Stimulated activated CD4-positive, alpha-beta T cell treated with anti-CD3 and anti-CD28 coated beads, Interleukin-1b, Interleukin-23, amount 100 ng/mL, for 1 hour (primary cell): ENCODE measurements at places on chromosomes 13 and 19.

GRCh38 chr13:78015782-78016181 lies 97.2 kb upstream of the EDNRB start:
- DNase-seq, result no peak

GRCh38 chr13:110640591-110641029 lies 25.3 kb downstream of the NAXD start:
- no peak for DNase-seq

- DNase-seq, result no peak
These were observed 4.0 kb downstream of the PTBP1 start for GRCh38 chr19:801030-801860.

DNA sequence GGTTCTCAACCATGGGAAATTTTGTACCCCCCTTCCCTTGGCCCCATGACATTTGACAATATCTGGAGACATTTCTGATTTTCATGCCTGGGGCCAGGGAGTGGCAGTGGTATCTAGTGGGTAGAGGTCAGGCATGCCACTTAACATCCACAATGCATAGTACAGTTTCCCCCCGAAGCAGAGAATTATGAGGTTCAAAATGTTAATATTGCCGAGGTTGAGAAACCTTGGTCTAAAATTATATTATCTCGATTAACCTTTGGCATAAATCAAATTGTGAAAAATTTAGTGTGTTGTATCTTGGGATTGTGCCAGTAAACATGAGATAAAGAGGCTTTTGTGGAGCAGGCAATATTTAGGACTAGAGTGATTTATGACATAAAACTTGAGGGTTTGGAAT lies 147.9 kb downstream of the LMO7 start:
- DNase-seq, result no peak

- no peak for DNase-seq
These were observed 604.0 kb upstream of the SLITRK6 start for GRCh38 chr13:86403181-86403580.

DNA sequence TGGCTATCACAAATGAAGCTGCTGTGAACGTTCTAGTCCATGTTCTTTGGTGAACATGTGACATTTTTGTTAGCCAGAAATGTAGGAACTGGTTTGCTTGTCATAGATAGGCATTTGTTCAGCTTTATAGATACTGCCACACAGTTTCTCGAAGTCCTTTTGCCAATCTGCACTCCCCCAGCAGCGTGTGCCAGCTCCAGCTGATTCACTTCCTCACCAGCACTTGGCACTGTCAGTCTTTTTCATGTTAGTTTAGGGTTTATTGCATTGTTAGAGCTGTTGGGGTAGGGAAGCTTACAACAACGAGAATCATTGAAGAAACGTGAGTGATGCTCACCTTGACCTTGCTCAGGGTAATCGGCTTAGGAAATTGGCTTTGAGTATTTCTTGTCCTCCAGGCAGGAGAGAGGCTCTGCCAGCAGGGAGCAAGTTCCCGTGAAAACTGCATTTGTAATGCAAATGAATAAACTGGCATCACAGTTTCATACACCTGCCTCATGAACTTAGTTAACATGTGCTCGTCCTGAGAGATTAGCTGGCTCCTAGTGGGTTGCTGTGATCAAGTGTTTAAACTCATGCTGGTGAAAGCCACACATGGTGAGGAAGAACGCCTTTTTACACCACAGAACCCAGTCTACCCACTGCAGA lies 83.9 kb downstream of the ING1 start:
- no peak for DNase-seq

DNA sequence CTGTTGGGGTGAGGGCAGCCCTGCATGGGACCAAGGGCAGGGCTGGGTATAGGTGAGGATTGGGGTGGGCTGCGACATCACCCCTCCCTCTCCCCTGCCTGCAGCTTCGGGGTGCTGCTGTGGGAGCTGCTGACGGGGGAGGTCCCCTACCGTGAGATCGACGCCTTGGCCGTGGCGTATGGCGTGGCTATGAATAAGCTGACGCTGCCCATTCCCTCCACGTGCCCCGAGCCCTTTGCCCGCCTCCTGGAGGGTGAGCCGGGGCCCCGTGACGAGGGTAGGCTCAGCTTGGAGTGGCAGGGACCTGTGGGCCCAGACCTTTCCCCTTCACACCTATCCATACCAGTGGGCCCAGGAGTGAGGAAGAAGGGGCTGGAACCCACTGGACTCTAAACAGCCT lies 13.2 kb downstream of the MAP3K10 start:
- DNase-seq, result no peak

DNA sequence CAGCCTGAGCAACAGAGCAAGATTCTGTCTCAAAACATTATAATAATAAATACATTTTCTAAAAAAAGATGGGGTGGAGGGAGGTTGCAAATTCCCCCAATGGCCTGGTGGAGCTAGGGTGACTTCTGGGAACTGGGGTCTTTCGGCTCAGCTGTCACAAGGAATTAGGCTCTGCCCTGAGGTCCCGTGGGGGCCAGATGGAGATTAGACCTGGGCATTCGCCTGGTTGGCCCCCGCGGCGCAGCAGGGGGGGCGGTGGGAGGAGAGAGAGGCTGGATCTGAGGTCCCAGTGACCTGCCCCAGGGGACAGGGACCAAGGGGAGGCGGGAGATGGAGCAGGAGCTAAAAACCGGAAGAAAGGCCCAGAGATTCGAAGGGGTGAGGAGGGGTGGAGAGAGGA lies 14.8 kb downstream of the FUT6 start:
- DNase-seq, result no peak

DNA sequence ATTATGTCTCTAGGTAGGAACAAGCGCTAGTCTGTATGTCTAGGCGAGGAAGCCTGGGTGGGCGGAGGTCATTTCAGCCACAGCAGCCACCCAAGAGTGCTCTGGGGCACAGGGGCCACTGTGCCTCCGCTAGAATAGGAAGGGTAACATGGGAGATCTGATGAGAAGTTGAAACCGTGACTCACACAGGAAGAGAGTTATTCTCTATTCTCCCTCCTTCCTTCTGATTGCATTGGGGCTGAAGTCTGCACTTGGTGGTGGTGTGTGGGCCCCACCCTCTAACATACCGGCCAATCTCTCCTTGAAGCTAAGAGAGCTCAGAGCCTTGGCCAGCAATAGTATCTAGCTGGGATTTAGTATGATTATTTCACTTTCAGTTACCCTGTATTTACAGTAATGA lies 20.3 kb upstream of the GGACT start:
- DNase-seq, result no peak

GRCh38 chr19:31444931-31445330 lies 95.7 kb upstream of the TSHZ3 start:
- DNase-seq, result no peak

DNA sequence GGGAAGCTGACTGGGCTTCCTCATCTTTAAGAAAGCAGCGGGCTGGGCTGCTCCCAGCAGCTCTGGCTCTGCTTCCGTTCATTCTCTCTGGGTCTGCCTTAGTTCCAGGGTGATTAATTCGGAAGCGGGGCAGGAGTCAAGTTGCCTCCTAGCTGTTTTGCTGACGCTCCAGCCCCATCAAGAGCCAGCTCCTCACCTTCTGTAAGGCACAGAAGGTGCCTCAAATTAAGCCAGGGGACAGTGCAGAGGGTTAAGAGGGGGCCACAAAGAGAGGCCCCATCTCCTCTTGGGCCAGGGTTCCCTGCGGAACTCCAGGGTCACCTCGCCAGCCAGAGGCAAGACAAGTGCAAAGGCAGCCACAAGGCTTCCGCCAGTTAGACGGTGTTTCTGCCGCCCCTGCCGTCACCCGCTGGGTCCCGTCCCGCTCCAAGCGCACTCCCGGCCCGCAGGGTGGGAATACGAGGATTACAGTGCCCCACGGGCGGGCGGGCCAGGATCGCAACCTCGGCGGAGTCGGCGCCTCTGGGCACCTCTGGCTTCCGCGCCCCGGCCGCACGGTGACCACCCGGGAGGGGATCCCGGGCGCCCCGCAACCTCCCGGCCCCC lies 508 bp downstream of the SLC15A1 start:
- no peak for DNase-seq

- no peak for DNase-seq
These were observed 28.3 kb downstream of the ZNF45 start for GRCh38 chr19:43906774-43907173.

DNA sequence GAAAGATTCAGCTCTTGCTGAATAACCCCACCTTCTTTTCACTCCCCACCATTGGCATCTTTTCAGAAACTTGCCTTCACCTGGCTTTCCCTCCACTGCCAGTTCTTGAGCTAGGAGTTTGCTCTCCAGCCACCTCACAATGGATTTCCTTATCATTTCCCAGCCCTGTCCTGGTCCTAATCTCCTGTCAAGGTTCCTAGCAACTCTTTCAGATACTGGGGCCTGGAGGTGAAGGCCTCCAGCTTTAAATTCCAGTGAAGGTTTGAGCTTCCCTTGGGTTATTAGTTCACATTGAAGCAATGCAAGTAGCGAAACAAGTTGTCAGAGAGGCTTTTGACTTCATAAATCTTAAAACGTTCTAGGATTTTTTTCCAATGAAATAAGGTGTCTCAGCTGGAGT lies 320.8 kb upstream of the MAB21L1 start:
- DNase-seq, result no peak

GRCh38 chr19:43782689-43783231 lies 2.0 kb upstream of the KCNN4 start:
- no peak for DNase-seq

DNA sequence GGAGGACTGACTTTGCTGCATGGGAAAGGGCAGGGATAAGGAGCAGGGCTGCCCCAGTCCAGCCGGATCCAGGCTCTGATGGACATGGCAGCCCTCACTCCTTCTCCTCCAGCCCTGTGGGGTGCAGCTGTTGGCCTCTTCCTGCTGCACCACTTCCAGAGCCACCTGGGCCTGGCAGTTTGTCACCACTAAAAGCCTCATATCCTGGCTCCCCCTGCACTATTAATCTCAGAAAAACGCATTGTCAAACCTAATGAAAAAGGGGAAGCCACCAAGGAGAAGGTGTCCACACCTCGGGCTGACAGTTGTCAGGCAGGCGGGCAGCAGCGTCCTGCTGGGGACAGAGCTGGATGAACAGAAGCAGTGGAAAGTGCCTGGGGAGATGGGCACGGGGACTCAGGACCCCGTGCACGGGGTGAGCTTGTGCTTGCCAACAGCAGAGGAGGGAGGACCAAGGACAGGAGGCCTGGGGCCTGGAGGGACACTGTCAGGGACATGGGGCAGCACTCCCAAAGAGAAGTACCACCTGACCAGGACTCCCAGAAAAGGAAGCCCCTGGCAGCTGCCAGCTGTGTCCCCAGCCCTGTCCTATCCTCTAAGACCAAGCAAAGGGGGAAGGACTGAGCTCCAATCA lies 151.1 kb upstream of the TSHZ3 start:
- DNase-seq, result no peak

DNA sequence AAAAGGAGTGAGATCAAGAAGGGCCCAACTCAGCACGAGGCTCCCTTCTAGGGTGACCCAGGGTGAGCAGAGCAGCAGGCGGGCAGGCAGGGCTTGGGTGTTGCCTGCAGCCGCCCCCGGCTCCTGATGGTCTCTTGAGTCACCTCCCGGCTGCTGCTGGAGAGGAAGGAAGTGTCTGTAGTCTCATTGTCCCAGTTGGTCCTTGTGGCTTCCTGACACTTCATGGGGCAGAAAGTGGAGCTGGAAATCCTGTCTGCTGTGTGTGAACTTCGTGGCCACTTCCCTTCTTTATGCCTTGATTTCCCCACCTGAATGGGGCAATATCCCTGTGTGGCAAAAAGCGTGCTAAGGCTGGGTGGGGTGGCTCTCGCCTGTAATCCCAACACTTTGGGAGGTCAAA lies 2.5 kb downstream of the MAP1S start:
- no peak for DNase-seq

GRCh38 chr13:32407854-32408253 lies 20.1 kb downstream of the N4BP2L1 start:
- DNase-seq, result no peak

DNA sequence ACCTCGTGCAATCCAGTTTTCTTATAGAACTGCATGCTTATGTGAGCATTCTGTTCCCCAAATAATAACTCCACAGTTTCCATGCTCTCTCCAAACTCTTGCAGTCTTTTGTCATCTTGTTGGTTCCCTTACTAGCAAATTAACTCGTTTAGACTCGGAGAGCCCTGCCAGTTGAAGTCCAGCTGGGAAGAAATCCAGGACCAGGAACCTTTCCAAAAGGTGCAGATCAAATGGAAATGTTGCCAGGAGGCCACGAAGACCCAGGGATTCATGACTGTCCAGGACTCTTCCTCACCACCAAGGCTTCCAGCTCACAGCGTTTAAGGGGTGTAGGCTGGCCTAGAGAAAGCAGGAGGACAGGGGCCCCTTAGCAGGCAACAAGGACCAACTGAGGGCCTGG lies 2.1 kb upstream of the TDRD12 start:
- DNase-seq, result no peak

GRCh38 chr13:38483623-38484022 lies 134.0 kb downstream of the UFM1 start:
- DNase-seq, result no peak

- no peak for DNase-seq
These were observed 9.4 kb downstream of the LTBP4 start for GRCh38 chr19:40610396-40611064.

- DNase-seq, result no peak
These were observed 51.7 kb downstream of the SLC7A9 start for GRCh38 chr19:32817569-32818476.

GRCh38 chr19:49997709-49998108 lies 27.5 kb downstream of the VRK3 start:
- no peak for DNase-seq

DNA sequence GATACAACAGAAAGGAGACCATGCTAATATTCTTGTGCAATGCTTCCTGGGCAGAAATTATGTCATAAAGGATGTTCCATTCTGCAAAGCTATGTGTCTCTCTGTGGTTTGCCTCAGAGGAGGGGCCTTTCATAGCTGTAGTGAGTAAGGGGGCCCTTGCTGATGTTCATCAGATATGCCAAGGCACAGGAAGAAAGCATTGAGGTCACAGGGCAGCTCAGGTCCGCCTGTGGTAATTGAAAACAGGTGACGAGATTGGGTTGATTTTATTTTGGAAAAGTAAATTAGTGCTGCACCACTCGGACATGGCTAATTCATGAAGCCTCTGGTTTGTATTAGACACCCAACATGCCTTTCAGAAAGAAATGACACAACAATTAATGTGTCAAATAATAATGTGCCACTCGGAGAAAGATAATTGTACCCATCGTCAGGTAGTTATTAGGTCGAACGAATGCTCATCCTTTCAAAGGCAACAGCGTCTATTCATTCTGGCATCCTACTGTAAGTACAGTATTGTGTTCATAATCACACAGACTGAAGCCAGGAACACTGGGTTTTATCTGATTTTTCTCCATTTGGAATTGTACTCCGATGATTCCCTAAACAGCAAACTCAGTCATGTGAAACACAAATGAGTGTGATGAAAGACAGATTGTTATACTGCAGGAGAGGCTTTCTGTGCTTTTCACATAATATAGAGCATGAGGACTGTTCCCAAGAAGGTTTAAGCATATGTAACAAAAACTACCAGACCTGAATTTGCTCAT lies 421.6 kb upstream of the KLF12 start:
- no peak for DNase-seq

DNA sequence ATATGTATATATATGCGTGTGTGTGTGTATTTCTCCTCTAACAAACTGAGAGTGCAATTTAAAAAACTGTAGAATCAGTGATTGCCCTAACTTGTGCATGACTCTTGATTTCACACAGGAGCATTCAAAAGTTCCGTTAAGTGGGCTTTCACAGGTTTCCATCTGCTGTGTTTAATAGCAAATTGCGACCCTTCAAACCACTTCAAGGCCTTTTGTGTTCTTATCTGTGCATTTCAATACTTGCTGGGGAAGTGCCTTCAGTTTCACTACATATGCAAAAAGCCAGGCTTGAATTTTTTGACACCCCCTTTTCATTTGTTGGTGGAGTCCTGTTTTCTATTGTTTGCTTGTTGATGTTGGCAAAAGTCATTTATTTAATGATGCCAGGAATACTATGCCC lies 158.0 kb downstream of the TM9SF2 start:
- DNase-seq, result no peak
